ENCODE measurements at places on chromosomes 12 and 14.
A peak's percentile ranks its signal among the peaks of the same experiment; 100 is the strongest.

GRCh38 chr12:52686756-52687487 lies 6.7 kb upstream of the KRT1 start:
- H3K4me3 ChIP-seq = no peak overlapping the region
- no peak overlapping the region for H3K27ac ChIP-seq
- H3K27me3 ChIP-seq = peaks cover 7% of the 10 kb centered on the region
- no peak for DNase-seq
- peaks cover 23% of the 10 kb centered on the region for H3K4me1 ChIP-seq

GRCh38 chr14:76480426-76480825 lies 104.5 kb downstream of the ESRRB start:
- H3K36me3 ChIP-seq = no peaks in the 10 kb centered on the region
- no peaks in the 10 kb centered on the region for H3K4me1 ChIP-seq
- no peaks in the 10 kb centered on the region for H3K27me3 ChIP-seq
- DNase-seq = no peak
- H3K27ac ChIP-seq = no peak overlapping the region

GRCh38 chr14:101571004-101571403 lies 9.7 kb downstream of the DIO3 start:
- DNase-seq = no peak
- H3K36me3 ChIP-seq = no peaks in the 10 kb centered on the region
- H3K4me3 ChIP-seq = no peak overlapping the region
- peaks cover 17% of the 10 kb centered on the region for H3K27me3 ChIP-seq
- H3K4me1 ChIP-seq = no peaks in the 10 kb centered on the region
- no peak overlapping the region for H3K27ac ChIP-seq

- DNase-seq = no peak
- H3K4me3 ChIP-seq = no peak overlapping the region
- no peak overlapping the region for H3K27ac ChIP-seq
- no peaks in the 10 kb centered on the region for H3K4me1 ChIP-seq
- peaks cover 63% of the 10 kb centered on the region for H3K36me3 ChIP-seq
- no peaks in the 10 kb centered on the region for H3K27me3 ChIP-seq
Observed at GRCh38 chr12:14930299-14930698, 8.0 kb downstream of the ERP27 start.

GRCh38 chr12:41466802-41467201 lies 278.7 kb downstream of the PDZRN4 start:
- no peaks in the 10 kb centered on the region for H3K27me3 ChIP-seq
- no peaks in the 10 kb centered on the region for H3K36me3 ChIP-seq
- no peak overlapping the region for H3K4me3 ChIP-seq
- H3K27ac ChIP-seq = no peak overlapping the region
- no peaks in the 10 kb centered on the region for H3K4me1 ChIP-seq
- DNase-seq = no peak

- H3K36me3 ChIP-seq = no peaks in the 10 kb centered on the region
- peak overlapping the region; percentile 47 for H3K27ac ChIP-seq
- H3K4me3 ChIP-seq = no peak overlapping the region
Observed at GRCh38 chr12:95805864-95806671, 15.5 kb upstream of the NTN4 start.

DNA sequence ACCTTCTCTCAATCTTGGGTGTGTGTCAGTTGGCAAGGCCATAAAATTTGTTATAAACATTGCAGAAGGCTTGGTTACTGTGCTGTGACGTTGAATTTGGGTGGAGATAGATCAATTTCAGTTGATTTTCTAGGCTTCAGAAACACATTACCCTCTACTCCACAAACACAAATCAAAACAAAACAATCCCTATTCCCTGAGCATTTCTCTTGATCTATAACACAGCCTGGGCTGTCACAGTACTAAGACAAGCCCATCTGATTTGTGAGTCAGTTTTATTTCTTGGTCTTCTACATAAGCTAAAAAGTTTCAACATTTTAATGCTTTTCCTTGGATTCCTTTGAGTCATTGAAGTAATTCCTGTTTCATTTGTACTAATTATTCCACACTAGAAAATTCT lies 79.8 kb downstream of the PTPN11 start:
- no peaks in the 10 kb centered on the region for H3K27me3 ChIP-seq
- DNase-seq = no peak
- no peak overlapping the region for H3K4me3 ChIP-seq
- no peaks in the 10 kb centered on the region for H3K4me1 ChIP-seq

DNA sequence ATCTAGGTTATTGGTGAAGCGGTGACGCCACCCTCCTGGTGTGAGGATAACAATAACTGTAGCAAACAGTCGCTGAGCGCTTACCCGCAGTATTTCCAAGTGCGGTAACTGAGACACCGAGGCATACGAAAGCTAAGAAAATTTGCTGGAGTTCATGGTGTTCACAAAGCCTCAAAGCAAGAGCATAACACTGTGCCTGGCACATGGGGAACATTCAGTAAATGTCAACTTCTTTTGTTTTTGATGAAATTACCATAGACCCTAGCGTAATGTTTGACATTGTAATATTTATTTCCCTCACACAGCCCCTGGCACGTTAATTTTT lies 767 bp downstream of the YEATS4 start:
- H3K27ac ChIP-seq = peak overlapping the region; percentile 96
- H3K4me3 ChIP-seq = peak overlapping the region; percentile 95
- H3K27me3 ChIP-seq = no peaks in the 10 kb centered on the region
- peaks cover 16% of the 10 kb centered on the region for H3K4me1 ChIP-seq
- no peak for DNase-seq

DNA sequence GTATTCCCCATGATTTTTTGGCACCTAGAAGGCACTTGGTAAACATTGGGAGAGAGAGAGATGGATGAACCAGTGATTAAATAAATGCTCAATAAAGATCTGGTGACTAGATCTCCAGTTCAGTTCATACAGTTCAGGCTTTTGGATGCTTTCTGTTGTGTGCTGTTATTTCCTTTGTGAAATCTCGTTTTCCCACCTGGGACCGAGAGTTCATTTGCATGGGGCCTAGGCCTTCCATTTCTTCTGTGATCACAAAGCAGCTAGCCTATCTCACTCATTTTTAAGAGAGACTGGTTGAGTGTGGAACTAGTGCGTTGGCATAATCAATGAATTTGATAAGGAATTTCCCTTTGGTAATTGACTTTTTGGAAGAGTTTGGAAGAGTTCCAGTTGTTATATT lies 104.0 kb downstream of the VRK1 start:
- H3K27ac ChIP-seq = no peak overlapping the region
- no peaks in the 10 kb centered on the region for H3K36me3 ChIP-seq
- DNase-seq = no peak
- no peaks in the 10 kb centered on the region for H3K27me3 ChIP-seq

GRCh38 chr12:131963381-131963780 lies 13.6 kb downstream of the EP400 start:
- no peaks in the 10 kb centered on the region for H3K27me3 ChIP-seq
- H3K4me1 ChIP-seq = peaks cover 10% of the 10 kb centered on the region
- H3K27ac ChIP-seq = no peak overlapping the region

DNA sequence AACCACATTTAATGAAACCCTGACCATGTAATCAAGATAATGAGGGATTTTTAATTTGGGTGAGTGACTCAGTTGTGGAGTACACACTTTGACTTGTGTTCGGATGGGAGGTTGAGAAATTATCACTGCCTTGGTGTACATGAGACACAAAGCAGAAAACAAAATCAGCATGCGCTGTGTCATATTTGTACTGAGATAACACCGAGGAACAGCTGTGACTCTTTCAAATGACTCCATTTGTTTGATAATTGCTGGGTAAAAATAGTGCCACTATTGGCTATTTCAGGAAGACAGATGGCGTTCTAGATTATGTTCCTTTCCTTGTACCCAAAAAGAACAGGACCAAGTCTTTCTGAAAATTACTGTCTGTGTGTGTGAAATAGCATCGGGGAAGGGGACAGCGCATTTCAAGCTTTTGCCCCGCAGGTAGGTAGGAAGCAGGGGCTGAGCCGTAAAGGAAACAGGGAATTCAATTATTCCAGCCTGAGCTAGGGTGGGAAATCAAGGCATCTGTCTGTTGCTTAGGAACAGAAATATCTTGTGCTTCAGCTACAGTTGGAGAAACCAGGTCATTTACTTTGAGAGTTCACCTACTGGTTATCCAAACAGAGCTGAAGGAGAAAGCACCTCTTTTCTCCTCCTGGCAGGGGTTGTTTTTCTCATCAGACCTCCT lies 114.3 kb downstream of the SNAPC1 start:
- no peak overlapping the region for H3K4me3 ChIP-seq
- H3K4me1 ChIP-seq = no peaks in the 10 kb centered on the region
- DNase-seq = no peak
- peaks cover 8% of the 10 kb centered on the region for H3K27me3 ChIP-seq
- H3K36me3 ChIP-seq = no peaks in the 10 kb centered on the region
- no peak overlapping the region for H3K27ac ChIP-seq

- no peaks in the 10 kb centered on the region for H3K36me3 ChIP-seq
- no peak overlapping the region for H3K4me3 ChIP-seq
- no peak overlapping the region for H3K27ac ChIP-seq
- no peaks in the 10 kb centered on the region for H3K27me3 ChIP-seq
- peaks cover 3% of the 10 kb centered on the region for H3K4me1 ChIP-seq
Observed at GRCh38 chr12:121934309-121934664, 15.9 kb downstream of the CFAP251 start.

DNA sequence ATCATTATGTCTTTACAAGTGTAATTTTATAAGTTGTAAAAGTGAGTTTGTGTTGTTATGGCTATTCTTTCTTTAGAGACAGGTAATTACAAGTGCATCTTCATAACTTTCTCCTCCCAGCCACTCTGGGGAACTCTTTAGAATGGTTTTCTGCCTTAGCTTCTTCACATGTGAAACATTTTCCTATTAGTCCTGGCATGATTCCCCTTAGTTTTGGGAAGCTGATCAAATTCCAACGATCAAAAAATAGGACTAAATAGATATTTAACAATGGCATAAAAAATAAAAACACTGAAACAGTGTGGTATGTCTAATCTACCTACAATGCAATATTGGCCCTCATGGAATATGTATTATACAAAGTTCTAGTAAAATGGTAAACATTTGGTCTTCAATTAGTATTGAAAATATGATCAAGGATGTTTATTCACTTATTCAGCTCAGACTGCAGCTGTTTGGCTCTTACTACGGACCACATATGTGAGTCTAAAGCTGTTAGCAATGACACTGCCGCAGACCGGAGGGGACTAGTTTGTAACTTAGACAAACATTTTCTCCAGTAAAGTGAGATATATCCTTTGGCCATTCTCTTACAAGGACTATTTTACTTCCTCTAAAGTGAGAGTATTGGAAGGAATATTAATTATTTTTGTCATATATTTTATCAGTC lies 890.8 kb upstream of the USP15 start:
- DNase-seq = no peak
- no peaks in the 10 kb centered on the region for H3K4me1 ChIP-seq
- no peaks in the 10 kb centered on the region for H3K36me3 ChIP-seq
- H3K27me3 ChIP-seq = no peaks in the 10 kb centered on the region
- H3K27ac ChIP-seq = no peak overlapping the region

- H3K36me3 ChIP-seq = no peaks in the 10 kb centered on the region
- H3K27me3 ChIP-seq = peaks cover 21% of the 10 kb centered on the region
- no peak for DNase-seq
Observed at GRCh38 chr14:100633406-100633805, 46.2 kb upstream of the BEGAIN start.

- H3K27me3 ChIP-seq = no peaks in the 10 kb centered on the region
- DNase-seq = no peak
Observed at GRCh38 chr12:14314801-14315200, 50.7 kb upstream of the ATF7IP start.

GRCh38 chr12:114799574-114800487 lies 115.9 kb upstream of the TBX3 start:
- DNase-seq = no peak
- no peak overlapping the region for H3K4me3 ChIP-seq
- H3K36me3 ChIP-seq = no peaks in the 10 kb centered on the region
- no peak overlapping the region for H3K27ac ChIP-seq

GRCh38 chr12:128644664-128645296 lies 179.0 kb downstream of the SLC15A4 start:
- peaks cover 6% of the 10 kb centered on the region for H3K4me1 ChIP-seq
- no peaks in the 10 kb centered on the region for H3K27me3 ChIP-seq
- no peak overlapping the region for H3K4me3 ChIP-seq
- H3K27ac ChIP-seq = no peak overlapping the region

- H3K4me3 ChIP-seq = no peak overlapping the region
- no peak for DNase-seq
- no peaks in the 10 kb centered on the region for H3K4me1 ChIP-seq
Observed at GRCh38 chr14:76256545-76256944, 104.8 kb downstream of the GPATCH2L start.

GRCh38 chr12:18998343-18999261 lies 130.9 kb upstream of the PLEKHA5 start:
- H3K27ac ChIP-seq = no peak overlapping the region
- no peak overlapping the region for H3K4me3 ChIP-seq
- H3K36me3 ChIP-seq = no peaks in the 10 kb centered on the region
- no peak for DNase-seq

DNA sequence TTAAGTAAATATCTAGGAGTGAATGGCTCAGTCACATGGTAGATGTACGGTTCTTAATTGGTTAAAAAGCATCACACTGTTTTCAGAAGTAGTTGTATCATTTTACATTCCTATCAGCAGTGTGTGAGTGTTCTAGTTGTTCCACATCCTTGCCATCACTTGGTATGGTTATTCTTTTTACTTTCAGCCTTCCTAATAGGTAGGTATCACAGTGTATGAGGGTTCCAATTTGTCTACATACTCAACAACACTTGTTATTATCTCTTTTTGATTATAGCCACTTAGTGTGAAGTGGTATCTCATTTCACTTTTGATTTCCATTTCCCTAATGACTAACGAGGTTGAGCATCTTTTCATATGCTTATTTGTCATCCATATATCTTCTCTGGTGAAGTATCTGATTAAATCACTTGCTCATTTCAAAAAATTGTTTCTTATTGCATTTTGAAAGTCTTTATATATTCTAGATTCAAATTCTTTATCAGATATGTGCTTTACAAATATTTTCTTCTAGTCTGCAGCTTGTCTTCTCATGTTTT lies 3.5 kb upstream of the SPRYD3 start:
- no peak overlapping the region for H3K27ac ChIP-seq
- peaks cover 16% of the 10 kb centered on the region for H3K4me1 ChIP-seq
- H3K27me3 ChIP-seq = no peaks in the 10 kb centered on the region
- DNase-seq = no peak
- H3K4me3 ChIP-seq = no peak overlapping the region
- H3K36me3 ChIP-seq = no peaks in the 10 kb centered on the region

DNA sequence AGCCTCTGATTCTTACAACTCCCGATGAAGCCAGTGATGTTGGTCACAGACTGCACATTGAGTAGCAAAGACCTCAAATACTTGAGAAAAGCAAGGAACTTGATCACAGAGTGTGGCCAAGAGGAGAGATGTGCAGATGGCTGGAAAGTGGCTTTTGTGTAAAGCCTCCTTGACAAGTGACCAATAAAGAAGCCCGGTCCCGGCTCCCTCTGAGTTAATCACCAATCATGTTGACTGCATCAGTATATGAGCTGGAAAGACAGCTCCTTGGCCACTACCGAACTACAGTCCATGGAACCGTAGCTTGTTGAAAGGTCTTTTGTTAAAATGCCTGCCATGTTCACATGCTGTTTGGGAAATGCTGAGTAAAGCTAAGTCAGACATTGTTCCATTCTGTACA lies 23.7 kb upstream of the SERPINA6 start:
- H3K36me3 ChIP-seq = no peaks in the 10 kb centered on the region
- H3K27ac ChIP-seq = peak overlapping the region; percentile 60
- no peaks in the 10 kb centered on the region for H3K4me1 ChIP-seq
- no peaks in the 10 kb centered on the region for H3K27me3 ChIP-seq
- no peak overlapping the region for H3K4me3 ChIP-seq

Data from natural killer cell (primary cell).